ENCODE measurements at places on chromosomes 4 and X.

DNA sequence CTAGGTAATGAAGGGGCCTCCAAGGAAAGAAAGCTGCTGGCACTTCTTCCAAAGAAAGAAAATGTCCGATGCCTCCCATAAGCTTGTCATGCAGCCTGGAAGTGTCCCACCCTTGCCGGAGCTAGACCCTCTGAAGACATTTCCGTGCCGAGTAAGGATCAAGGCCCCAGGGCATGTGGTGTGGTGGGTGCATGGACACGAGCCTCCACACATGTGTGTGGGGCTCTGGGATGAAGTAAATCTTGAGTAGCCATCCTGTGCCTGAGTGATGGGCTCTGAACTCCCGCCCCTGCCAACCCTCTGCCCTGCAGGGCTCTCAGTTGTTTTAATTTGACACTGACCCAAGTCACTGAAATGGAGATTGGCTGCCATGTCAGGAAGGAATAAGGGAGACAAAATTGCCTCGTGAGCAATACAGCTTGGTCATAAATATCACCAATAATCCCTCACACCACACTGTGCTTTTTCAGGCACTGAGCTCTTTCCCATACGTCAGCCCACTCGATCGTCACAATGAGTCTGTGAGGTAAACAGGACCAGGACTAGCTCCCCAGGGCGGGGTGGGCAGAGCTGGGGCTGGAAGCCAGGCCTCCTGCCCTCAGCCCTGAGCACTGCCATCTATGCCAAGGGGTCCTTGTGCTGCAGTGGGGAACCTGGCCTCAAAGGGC is 24.6 kb downstream of the CNGA2 start:
- DNase-seq: no peak

DNA sequence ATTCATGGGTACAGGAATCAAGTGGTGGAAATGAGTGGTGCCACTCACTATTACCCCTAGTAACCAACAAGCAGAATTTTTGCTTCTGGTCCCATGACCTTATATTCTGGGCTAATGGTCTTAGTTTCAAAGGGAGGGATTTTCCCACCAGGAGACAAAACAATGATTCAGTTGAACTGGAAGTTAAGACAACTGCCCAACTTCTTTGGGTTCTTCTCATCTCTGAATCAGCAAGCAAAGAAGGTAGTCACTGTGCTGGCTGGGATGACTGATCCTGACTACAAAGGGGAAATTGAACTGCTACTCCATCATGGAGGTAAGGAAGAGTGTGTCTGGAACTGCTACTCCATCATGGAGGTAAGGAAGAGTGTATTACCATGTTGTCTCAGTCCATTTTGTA is 87.2 kb downstream of the IL13RA2 start:
- DNase-seq: no peak

DNA sequence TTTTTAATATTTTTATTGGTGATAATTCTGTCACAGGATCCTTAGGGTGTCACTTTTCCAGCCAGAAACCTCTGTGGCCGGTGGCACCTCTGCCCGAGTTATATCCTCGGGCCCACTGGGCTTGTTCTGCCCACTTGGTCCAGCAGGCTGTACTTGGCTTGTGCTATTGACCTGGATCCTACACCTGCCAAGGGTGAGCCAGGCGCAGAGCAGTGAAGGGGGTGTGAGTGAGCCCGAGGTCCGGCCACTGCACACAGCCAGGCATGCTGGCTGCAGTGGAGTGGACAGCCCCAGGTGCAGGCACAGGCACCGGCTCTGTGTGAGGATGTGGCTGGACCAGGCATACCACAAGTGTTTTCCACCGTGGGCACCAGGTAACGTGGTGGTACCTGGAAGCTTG is 54.7 kb upstream of the NUDT6 start:
- no peak for DNase-seq

GRCh38 chrX:2679534-2680485 is 11.3 kb upstream of the CD99 start:
- DNase-seq: no peak

DNA sequence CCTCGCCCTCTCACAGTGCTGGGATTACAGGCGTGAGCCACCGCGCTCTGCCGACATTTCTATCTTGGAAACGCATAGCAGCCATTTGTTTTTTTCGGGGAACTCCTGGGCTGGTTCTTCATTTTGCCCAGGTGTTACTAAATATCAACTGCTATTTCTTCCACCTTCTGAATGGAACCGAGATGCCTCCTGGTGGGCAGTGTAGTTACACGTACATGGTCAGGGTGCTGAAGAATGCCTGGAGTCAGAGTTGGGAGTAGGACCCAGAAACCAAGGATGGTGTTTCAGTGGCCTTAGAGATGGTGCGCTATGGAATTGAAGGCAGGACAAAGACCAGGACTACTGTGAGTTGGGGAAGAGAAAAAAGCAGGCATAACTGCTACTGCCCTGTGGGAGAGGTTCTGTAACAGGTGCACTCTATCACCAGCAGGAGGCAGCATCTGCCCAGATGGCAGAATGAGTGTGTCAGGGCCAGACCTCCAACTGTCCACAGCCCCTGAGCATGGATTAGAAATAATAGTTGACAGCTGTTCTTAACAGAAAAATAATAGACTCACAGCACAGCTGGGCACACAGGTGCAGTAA is 81.7 kb downstream of the ZC4H2 start:
- DNase-seq: no peak
